Ovary (tissue), 10 donors: ENCODE measurements at places on chromosomes 12 and 14.

GRCh38 chr12:51547606-51548005 is 43.4 kb upstream of the SCN8A start:
- DNase-seq, result no peak

- no peak for DNase-seq
Measured at GRCh38 chr12:115813256-115813655, 464.2 kb downstream of the MED13L start.

GRCh38 chr14:38129192-38129591 is 78.5 kb upstream of the SSTR1 start:
- DNase-seq, result no peak

GRCh38 chr14:48580692-48581091 is 905.3 kb upstream of the MDGA2 start:
- no peak for DNase-seq

GRCh38 chr14:63096186-63096585 is 50.9 kb upstream of the KCNH5 start:
- DNase-seq, result no peak
